Stimulated activated CD4-positive, alpha-beta T cell treated with anti-CD3 and anti-CD28 coated beads, Interleukin-15, amount 100 ng/mL, for 48 hours (primary cell): ENCODE measurements at places on chromosomes 4 and X.
A peak's percentile ranks its signal among the peaks of the same experiment; 100 is the strongest.

GRCh38 chr4:14967982-14968381, 34.3 kb upstream of the CPEB2 start:
- DNase-seq, result no peak

DNA sequence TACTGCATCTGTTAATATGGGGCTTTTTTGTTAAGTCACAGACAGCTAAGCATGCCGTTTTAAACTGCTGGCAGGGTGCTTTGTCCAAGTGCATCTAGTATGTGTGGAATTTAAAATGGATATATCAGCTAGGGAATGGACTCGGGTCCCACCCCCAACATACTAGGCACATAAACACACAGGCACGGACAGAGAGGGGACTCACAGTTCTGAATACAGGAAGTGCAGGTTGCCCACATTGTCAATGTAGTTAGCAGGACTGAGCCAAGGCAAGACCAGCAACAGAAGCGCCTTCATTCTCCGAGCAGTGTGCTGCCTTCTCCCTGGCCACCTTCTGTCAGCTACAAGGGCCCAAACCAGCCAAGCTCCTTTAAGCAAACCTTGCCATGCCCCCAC, 33.6 kb downstream of the LNX1 start:
- no peak for DNase-seq

DNA sequence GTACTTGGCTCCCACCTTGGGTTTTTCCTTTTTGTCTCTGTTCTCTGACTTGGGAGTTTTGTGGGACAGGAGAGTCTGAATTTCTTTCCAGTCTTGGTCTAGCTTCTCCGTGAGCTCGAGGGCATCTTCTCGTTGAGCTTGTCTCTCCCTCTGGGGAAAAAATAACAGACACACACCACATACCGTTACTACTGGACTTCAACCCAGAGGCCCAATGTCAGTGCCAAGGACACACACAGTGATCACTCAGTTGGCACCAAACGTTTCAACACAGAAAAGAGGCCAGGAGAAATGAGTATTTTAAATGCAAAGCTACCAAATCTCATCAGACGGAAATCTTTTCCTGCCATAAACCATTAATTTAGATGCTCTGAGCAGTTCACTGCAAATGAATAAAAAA, 9.7 kb downstream of the NOP14 start:
- DNase-seq, result no peak

GRCh38 chr4:146439999-146440398, 81.7 kb downstream of the SLC10A7 start:
- DNase-seq, result no peak

GRCh38 chrX:21905313-21905712, 35.2 kb upstream of the SMS start:
- DNase-seq, result no peak

DNA sequence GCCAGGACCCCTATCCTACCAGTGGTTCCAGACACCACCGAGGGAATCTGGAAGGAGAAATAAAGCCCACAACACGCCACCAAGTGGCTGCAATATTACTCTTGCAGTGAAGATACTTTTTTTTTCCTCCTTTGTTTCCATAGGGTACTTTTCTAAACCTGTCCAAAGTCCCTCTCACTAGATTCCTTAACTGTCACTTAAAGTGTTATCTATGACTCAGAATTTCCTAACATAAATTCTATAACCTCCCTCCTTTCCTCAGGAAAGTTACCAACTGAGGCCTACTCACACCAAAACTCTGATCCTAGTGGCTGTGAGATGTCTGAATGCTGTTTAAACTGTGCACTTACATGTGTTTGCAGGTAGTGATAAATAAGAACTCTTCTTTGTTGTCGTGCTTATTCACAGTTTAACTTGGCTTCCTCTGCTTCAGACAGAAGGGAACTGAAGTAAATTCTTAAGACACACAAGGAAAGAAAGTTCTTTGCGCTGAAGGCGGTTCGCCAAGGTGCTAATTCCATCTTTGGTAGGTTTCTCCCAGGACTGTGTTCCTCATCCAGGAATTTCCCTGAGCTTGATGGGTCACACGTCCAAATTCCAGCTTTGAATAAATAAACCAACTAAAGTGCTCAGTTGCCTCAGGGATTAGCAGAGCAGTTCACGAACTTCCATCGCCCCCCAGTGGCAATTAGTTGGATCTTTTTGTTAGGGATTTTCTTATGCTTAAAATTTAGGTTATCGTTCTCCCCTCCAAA, 10.7 kb upstream of the HCCS start:
- no peak for DNase-seq

- no peak for DNase-seq
Observed at GRCh38 chr4:72864898-72865297, 204.6 kb downstream of the COX18 start.

- no peak for DNase-seq
Observed at GRCh38 chrX:17632942-17633341, 104.4 kb upstream of the SCML1 start.

DNA sequence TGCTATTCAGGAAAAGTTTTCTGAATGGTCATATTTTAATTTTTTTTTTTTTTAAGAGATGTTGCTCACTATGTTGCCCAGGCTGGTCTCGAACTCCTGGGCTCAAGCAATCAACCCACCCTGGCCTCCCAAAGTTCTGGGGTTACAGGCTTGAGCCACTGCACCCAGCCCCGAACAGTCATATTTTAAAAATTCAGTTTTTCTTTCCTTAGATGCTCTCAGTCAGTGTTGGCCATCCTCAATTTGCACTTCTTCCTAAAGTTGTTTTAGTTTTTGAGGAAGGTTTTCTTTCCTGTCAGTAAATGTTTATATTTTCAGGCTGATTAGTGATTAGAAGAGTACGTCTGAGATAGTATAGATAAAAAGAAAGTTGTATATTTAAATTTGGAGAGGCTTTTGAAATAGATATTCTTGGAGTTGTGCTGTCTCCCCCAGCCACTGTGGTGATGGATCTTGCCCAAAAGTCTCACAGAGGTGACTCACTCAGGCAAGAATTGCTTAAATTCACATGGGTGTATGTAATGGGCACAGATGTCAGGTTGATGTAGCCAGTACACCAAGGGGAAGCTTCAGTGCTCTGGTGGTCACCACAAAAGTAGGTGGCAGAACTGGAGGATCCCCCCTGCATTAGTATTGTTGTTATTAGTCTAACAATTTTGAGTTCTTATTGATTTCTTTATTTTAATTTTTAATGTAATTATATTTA, 72.2 kb upstream of the ELOVL6 start:
- no peak for DNase-seq

DNA sequence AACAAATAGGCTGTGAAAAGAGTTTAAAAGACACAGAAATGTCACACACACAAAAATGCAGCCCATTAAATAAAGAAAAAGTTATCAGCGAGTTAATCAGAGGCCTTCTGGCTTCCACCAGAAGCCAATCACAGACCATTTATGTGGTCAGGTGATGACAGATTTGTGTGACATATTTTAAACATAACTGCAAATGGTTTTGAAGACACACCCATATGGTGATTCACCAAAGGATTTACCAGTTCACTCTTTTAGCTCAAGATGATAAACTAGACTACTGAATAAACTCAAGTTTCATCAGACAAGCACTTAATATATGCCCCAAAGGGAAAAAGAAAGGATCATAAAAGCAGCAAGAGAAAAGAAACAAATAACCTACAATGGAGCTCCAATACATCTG, 181.2 kb downstream of the SPANXN4 start:
- no peak for DNase-seq

DNA sequence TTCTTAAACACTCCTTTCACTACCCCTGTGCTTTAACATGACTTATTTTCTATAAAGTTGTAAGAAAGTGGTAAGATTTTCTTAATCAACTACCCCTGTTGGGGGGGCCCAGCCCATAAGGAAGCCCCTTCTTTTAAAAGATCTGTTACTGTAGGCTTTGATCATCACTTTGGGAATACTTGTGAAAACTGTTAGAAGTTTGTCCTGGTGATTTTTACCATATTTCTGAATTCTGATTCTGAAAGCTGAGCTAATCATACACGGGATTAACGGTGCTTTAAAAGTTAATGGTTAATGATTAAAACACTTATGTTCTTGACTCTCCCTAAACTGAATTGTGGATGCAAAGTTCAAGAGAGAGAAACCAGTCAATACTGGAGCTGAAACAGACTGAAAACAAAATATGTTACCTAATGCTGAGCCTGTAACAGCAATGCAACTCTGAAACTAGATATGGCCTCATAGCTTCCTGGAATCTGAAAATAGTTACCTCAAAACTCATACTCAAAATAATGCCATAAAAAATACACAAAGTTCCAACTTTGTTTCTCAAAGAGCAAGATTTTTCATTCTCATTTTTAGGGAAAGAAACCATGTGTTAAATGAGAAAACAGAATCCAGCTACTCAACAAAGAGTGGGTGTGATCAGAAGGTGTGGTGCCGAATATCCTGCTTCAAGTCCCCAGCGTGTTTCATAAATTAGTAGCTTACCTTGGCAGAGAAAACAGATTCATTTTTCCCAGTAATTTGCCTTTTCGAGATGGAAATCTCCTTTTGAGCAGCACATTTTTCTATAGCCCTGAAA, 31.6 kb downstream of the ADH7 start:
- no peak for DNase-seq

DNA sequence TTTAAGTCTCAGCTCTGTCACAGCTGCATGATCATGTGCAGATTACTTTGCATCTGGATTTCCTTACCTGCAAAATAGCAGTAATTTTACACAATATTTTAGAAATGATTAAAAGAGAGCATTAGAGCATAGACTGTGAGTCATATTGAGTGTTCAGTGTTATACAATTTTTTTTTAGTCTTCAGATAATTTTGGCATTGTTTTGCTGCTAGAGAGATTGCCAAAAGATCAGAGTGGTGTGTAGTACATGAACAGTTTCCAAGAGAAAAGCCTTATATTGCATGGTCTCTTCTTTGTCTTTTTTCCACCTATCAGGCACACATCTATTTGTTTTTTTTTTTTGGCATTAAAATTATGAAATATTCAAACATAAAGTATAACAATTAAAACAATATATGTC, 209.6 kb upstream of the TLL1 start:
- DNase-seq, result no peak

GRCh38 chr4:78885598-78885997, 53.6 kb downstream of the PAQR3 start:
- no peak for DNase-seq

GRCh38 chr4:121299367-121299766, 81.5 kb downstream of the QRFPR start:
- DNase-seq, result no peak

DNA sequence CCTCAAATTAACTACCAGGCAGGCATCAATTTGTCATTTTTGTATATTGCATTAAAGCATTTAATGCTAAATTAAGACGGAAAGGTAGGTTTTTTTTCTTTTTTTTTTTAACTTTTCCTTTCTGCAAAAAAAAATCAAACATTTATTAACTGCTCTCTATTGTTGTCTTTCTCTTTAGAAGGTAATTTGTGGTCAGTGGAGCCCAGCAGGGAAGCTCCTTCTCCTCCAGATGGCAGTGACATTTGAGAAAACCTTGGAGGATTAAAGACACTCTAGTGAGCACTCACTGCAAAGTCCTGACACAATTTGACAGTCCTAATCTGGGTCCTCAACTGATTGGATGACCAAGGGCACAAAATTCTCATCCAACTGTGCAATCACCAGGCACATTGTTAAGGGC, 102.4 kb downstream of the SLIT2 start:
- no peak for DNase-seq

GRCh38 chr4:171035909-171036308, 777.3 kb upstream of the GALNTL6 start:
- no peak for DNase-seq

GRCh38 chrX:51461053-51462044, 35.0 kb downstream of the NUDT11 start:
- DNase-seq, result no peak

- no peak for DNase-seq
Observed at GRCh38 chr4:114383721-114384120, 214.9 kb upstream of the UGT8 start.

DNA sequence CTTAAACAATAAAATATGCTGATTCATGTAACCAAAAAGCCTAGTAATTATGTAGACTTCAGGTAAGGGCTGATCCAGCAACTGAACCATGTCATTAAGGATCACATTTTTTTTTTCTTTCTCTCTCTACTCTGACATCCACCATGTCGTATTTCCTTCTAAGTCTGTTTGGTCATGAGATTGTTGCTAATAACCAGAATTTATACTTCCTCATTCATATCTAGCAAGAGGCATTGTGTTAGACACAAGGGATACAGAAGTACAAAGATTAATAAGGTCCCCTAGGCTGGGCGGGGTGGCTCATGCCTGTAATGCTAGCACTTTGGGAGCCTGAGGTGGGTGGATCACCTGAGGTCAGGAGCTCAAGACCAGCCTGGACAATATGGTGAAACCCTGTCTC, 24.1 kb downstream of the PHEX start:
- no peak for DNase-seq

- no peak for DNase-seq
Observed at GRCh38 chr4:38788317-38788716, 5.5 kb upstream of the TLR10 start.

- no peak for DNase-seq
Observed at GRCh38 chr4:93403571-93403970, 425.0 kb upstream of the ATOH1 start.

DNA sequence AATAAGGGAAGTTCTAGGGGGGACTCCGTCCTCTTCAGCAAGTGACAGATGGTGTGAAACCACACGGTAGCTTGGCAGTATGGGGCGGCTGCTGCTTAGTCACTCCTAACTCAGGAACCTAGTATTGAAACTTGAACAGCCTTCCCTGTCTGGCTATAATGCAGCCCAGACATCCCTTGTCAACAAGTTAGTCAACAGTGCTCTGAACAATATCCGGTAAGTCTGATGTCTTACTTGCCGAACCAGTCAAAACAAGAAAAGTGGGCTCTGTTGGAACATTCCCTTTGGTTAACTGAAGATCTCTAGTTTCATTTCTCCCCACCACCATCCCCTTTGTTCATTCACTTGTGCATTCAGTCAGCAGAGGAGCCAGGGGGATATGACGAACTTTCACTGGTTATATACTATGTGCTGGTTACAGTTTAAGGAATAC, 18.7 kb upstream of the CXCL13 start:
- peak; percentile 65 for DNase-seq

DNA sequence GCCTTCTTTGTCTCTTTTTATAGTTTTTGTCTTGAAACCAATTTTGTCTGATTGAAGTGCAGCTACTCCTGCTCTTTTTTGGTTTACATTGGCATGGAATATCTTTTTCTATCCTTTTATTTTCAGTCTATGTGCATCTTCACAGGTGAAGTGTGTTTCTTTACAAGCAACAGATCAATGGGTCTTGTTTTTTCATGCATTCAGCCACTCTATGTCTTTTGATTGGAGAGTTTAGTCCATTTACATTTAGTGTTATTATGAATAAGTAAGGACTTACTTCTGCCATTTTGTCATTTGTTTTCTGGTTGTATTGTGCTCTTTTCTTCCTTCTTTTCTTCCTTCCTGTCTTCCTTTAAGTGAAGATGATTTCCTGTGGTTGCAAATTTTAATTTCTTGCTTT, 224.4 kb downstream of the SLC39A8 start:
- no peak for DNase-seq

DNA sequence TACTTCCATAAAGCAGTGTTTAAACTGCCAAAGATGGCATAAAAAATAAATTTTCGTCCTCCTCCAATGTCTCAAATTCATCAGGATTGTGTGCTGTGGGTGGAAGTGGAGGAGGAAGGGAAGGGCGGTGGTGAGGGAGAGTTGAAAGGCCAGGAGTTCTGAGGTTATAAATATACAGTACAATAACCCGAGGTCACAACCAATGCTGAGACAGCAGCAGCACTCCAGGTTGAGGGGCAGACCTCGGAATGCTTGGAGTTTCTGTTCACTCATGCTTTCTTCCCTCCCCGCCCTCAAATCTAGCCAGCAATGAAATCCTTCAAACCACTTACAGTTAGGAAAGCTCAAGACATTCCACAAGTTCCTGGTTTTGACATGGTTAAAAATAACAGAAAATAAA, 134.0 kb upstream of the SMAD1 start:
- no peak for DNase-seq
